DMS53 (cell line): ENCODE measurements at places on chromosomes 5 and 9.

DNA sequence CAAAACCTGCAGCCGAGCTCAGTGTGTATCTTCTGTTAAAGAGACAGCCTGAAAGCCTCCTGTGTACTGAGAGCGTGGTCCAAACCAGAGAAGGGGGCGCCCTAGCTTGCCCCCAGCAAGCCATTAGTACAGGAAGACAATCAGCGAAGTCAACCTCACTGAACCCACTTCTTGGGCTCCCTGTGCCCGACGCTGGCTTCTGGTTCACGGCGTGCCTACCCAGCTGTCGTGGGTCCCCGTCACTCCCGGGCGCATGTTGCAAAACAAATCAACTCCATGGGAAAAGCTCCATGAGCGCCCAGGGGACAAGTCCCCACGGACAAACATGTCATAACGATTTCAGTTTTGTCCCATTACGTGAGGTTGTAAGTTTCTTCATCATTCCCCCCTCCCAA is 326.9 kb downstream of the SH3GL2 start:
- peak; percentile 31 for DNase-seq

GRCh38 chr5:171673328-171673727 is 112.3 kb upstream of the SMIM23 start:
- no peak for DNase-seq

GRCh38 chr9:104361207-104361606 is 142.9 kb upstream of the OR13F1 start:
- no peak for DNase-seq

GRCh38 chr5:7876867-7877266 is 7.9 kb downstream of the MTRR start:
- DNase-seq, result no peak

- DNase-seq, result peak; percentile 86
These were observed 1.7 kb downstream of the FST start for GRCh38 chr5:53481887-53482716.

DNA sequence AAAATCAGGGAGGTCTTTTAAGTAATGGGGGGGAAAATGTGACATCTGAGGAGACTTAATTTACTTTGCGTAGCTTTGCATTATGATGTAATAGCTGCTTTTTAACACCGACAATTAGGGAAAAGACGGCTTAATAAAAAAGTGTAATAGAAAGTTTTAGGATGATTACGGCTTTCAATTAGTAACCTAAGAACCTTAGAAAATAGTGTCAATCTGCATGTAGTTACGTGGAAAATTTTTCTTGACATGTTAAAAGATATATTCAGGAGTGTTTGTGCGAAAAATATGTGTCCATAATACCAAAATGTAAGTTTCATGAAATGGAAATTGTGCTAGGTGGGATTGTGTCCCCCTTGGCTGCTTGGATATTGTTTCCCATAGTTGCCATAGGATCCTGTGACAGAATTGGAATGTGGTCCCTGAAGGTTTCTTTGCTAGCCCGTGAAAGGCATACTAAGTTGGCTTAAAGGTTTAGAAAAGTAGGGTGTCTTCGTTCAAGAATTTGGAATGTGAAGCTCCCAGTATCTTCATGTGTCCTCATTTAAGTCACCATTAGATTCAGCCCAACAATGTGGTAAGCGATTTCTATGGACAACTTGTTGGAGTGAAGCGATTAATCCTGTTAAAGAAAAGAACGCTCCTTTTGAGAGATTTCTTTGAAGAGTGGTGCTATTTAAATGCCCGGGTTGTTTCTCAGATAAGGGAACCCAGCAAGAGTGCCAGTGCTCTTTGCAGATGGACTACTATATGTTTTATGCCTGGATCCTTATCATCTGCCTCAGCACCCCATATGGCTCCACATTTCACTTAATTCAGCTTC is 2.0 kb downstream of the RGMB start:
- DNase-seq, result no peak

- DNase-seq, result no peak
These were observed 120.1 kb upstream of the LPAR1 start for GRCh38 chr9:111158363-111158762.

GRCh38 chr5:140055152-140055551 is 12.1 kb upstream of the NRG2 start:
- no peak for DNase-seq

DNA sequence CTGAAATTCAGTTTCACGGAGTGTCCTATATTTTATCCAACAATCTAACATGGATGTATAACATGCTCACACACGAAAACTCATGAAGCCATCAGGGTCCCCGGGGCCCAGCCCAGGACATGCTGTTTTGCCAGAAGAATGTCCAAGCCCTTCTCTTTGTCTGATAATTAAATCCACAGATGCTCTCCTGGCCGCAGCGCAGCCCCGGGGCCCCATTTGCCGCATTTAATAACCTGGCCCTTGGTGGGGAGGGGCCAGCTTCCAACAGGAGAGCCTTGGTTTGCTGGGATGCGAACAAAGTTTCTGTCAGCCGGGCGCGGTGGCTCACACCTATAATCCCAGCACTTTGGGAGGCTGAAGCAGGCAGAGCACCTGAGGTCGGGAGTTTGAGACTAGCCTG is 30.0 kb downstream of the PLPP7 start:
- DNase-seq, result no peak

- no peak for DNase-seq
These were observed 255.7 kb upstream of the PPP1R2B start for GRCh38 chr5:156594406-156594805.

GRCh38 chr5:14615365-14615764 is 33.8 kb downstream of the OTULINL start:
- DNase-seq, result peak; percentile 95

GRCh38 chr5:162496100-162496808 is 428.7 kb downstream of the GABRG2 start:
- no peak for DNase-seq

DNA sequence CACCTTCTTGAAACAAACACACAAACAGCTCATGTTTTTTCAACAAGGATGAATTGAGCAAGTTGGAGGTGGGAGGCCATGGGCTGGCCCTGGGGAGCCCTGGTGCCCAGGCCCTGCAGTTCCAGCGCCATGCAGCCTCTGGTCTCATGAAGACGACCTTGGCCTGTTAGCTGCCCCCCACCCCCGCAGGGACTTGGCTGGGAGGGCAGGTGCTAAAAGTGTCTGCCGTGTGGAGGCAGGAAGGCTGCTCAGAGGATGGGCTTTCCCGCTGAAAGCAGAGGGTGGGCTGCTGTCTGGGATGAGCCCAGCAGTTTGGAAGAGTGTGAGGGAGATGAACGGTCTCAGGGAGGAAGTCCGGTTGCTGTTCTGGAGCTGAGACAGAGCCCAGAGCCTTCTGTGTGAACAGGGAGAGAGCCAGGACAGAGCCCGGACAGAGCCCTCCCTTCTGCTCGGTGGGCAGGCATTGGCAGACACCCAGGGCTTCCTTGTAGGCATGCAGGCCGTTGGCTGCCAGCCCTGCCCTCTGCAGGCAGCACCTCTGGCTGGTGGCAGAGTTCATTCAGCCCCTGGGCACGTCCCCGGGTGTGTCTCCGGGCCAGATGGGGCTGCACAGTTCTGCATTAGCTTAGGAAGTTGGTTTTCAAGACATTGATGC is 18.7 kb downstream of the ROPN1L start:
- no peak for DNase-seq

- DNase-seq, result peak; percentile 71
These were observed 57.0 kb downstream of the COL15A1 start for GRCh38 chr9:99000476-99001395.

GRCh38 chr5:175021321-175021720 is 296.9 kb downstream of the MSX2 start:
- DNase-seq, result no peak

GRCh38 chr9:95784318-95784717 is 91.2 kb upstream of the ERCC6L2 start:
- DNase-seq, result no peak

- DNase-seq, result no peak
These were observed 19.3 kb downstream of the FYB1 start for GRCh38 chr5:39200081-39200480.

DNA sequence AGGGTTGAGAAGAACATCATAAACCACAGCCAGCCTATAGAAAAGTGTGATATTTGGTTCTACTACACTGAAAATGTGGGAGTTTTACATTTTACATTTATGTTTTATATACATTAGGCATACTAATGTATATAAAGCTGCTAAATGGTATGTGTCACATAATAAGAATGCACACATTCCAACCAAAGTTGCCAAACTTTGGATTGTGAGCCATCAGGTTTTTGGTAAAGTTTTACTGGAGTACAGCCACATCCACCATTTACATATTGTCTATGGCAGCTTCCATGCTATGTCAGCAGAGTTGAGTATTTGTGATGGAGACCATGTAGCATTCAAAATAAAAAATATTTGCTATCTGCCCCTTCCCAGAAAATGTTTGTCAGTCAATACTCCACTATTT is 23.1 kb upstream of the TARS1 start:
- no peak for DNase-seq

GRCh38 chr5:133998042-133998441 is 6.7 kb downstream of the VDAC1 start:
- DNase-seq, result no peak

DNA sequence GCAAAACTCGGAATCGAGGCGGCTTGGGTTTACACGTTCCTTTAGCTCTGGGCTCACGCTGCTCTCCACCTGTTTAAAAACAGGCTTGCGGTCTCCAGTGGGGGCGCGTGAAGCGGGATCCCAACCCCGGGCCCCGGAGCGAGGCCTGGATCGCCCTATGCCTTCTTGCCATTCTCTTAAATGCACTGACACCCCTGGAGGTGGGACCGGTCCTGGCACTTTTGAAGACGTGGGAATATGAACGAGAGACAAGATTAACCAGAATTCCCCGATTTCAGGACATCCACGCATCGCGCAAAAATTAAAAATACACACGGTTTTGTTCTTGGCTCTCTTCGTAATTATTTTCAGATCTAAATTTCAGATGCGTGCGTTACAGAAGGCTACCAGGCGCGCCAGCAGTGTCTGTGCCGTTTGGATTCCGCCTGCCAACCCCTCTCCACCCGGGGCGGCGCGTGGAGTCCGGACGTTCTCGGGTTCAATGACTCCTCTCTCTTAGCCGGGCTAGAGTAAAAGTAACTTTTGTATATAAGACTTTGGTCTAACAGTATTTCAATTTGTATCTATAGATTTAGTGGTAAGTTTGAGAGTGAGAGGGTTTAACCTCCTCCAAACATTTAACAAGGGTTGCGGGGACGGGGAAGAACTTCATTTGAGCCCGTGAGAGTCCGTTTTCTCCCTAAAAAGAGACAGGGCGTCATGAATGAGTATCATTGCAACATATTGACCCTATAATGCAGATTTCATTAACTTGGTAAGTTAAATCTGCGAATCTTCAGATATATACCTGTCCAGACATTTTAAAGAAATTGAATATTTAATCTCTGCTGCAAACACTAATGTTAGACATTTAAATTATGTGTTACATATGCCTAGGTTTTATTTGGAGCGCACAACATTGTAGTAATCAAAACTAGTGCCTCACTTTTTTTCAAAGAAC is 3.8 kb downstream of the FOXD1 start:
- peak; percentile 52 for DNase-seq

GRCh38 chr5:142814122-142814521 is 43.9 kb downstream of the ARHGAP26 start:
- no peak for DNase-seq

DNA sequence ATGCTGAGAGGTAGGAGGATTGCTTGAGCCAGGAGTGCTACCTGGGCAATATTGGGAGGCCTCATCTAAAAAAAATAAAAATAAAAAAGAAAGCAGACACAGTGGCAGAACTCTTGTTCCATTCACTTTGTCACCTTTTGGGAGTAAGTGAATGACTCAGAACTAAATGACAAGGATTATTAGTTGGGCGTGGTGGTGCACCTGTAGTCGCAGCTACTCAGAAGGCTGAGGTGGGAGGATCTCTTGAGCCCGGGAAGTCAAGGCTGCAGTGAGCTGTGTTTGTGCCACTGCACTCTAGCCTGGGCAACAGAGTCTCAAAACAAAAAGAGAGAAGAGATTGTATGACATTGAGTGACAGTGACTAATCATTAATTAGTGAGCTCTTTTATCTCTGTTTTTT is 34.1 kb downstream of the MCCC2 start:
- no peak for DNase-seq

- DNase-seq, result peak; percentile 43
These were observed 25.6 kb downstream of the CAMK2A start for GRCh38 chr5:150263801-150264621.

- peak; percentile 92 for DNase-seq
These were observed 11.7 kb downstream of the MED7 start for GRCh38 chr5:157130925-157131324.

GRCh38 chr5:27308153-27308552 is 269.8 kb upstream of the CDH9 start:
- peak; percentile 67 for DNase-seq

GRCh38 chr9:133333011-133333410 is 3.0 kb downstream of the SURF6 start:
- no peak for DNase-seq

DNA sequence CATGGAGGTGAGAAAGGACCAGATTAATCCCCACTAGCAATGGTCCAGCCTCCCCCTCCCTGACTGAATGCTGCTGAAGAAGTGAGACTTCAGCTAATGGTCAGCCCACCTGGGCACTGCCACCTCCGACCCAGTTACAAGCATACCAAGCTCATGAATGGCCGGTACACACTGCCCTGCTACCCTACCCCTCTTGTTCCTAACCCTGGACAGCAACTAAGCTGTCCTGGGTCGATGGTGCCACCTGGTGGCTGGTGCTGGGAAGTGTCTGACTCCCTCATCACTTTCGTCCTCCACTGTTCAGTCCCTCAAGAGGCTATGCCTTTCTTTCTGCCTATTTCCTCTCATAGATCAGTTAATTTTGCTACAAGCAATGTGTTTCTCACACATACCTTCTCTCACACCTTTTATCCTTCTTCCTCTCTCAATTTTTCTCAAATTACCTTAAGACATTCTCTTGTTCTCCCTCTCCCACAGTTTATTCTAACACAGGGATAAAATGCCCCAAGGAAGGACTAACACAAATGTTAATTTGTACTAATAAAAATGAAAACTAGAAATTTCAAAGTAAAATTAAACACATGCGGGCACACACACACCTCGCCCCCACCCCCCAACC is 42.4 kb downstream of the PAX5 start:
- peak; percentile 57 for DNase-seq

DNA sequence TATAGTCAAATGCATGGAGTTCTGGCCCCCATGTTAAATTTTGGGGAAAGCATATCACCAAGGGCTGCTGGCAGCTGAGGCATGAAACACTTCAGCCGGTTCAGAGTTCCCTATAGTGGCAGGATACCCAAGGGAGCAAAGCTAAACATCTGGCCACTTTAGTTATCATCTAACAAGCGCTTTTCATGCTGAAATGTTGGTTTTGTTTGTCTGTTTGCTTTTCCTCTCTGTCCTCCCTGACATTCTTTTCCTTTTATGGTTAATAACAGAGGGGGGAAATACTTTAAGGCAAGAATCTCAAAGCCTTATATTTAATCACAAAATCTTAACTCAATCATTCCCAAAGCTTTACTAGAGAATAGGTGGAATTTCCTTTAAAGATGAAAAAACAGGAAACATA is 11.9 kb downstream of the APBA1 start:
- DNase-seq, result peak; percentile 29

DNA sequence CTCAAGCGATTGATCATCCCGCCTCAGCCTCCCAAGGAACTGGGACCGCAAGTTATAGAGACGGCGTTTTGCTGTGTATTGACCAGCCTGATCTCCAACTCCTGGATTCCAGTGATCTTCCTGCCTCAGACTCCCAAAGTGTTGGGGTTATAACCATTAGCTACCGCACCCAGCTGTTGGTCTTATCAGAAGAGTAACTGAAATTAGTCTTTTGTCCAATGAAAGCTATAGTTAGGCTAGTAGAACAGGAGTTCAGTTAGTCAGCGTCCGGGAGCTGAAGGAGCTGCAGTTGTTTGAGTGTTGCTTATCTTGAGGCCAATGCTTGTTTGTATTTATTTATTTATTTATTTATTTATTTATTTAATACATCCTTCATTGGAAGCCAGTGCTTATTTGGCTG is 3.2 kb upstream of the MIGA2 start:
- DNase-seq, result no peak
